EH (cell line): ENCODE measurements at places on chromosomes 13 and 19.
A peak's percentile ranks its signal among the peaks of the same experiment; 100 is the strongest.

DNA sequence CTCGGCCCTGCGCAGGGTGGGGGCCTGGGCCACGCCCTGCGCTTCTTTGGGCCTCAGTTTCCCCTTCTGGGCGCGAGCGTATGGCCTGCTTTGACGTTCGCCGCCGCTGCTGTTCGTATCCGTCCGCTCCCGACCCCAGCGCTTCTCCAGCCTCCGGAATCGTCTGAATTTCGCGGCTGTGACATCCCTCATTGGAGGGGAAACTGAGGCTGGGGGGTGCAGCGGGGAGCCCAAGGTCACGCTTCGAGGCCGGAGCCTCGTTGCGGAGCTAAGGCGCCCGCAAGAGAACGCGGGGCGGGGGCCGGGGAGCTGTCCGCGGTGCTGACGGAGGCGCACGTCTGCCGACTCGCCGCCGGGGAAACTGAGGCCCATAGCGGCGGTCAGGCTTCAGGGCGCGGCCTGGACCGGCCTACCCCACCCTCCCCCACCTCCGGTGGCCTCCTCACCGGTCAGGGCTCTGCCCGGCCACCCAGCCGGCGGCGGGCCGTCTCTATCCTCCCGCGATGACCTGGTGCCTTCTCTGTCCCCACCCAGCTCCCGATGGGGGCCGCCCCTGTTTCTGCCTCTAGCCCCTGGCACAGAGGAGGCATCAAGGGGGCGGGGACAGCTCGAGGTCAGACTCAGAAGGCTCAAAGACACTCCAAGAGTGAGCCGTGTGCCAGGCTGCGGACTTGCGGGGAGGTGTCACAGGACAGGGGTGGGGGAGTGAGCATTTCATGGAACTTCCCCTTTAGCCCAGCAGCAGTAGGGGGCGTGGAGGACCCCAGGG lies 3.0 kb upstream of the APC2 start:
- DNase-seq: no peak

DNA sequence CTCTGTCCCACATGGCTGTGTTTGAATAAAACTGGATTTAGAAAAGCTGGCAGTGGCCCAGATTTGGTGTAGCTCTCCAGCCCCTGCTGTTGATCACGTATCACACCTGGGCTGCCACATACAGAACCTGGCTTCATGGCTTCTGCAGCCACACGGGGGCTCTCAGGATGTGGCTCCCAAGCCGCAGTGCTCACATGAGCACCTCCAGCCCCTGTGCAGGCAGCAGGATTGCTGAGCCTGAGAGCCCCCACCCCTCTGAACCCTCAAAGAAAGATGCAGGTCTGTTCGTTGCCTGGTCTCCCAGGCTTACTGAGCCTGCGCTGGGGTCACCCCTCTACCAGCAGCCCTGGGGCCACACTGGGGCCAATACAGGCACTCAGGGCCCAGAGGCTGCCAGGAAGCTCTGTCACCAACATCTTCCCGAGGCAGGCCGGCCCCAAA lies 2.7 kb downstream of the PLEKHF1 start:
- no peak for DNase-seq

GRCh38 chr19:1680976-1681375 lies 28.6 kb upstream of the TCF3 start:
- no peak for DNase-seq

GRCh38 chr13:31201341-31202031 lies 1.7 kb downstream of the B3GLCT start:
- peak; percentile 64 for DNase-seq

GRCh38 chr19:58328999-58329398 lies 2.2 kb downstream of the ZSCAN22 start:
- DNase-seq: no peak

GRCh38 chr19:18762125-18763023 lies 28.7 kb downstream of the COMP start:
- DNase-seq: peak; percentile 6

DNA sequence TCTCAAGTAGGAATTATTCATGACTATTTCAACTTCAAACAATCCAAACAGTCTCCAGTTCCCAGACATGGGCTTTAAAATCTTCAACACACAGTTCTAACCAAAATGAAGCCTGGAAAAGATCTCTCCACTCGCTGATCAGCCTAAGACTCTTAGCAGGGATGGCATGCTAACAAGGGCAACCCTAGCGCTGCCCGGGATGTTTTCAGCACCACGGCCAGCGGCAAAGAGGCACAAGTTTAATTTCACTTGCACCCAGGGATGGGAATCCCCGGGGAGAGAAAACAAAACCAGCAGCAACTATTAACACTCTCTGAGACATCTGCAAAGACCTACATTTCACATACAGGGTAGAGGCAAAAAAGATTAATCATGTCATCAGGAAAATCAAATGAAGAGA lies 43.0 kb downstream of the CACNA1A start:
- peak; percentile 26 for DNase-seq

DNA sequence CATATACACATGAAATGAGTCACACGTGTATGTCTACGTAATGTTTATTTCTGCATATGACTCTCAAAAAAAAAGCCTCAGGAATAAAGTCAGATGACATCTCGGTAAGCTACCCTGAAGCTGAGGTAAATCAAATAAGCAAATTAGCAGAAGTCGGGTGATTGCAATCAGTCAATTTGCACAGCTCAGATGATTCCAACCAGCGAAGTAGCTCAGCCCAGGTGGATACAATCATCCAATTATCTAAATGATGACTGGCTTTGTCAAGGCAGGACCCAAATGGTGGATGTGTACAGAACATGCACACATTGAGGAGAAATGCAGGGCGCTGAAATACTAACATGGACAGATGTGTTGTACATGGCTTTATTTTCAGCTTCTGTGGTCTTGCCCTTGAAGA lies 148.5 kb downstream of the ZNF486 start:
- DNase-seq: no peak

DNA sequence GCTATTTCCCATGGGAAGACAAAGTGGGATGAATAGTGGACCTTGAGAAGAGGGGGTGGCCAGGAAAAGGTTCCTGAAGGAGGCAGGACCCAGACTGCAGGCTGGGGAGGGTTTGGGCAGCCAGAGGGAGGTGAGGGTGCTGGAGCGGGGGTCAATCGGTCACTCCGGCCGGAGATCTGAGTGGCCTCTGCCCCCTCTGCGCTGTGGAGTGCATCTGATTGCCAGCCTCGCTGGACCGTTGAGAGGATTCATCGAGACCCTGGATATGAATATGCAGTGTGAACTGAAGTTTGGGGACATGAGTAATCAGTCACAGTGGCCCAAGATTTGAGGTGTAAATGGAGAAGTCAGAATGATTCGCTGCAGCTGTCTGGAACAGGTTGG lies 5.5 kb upstream of the ZNF580 start:
- no peak for DNase-seq

- DNase-seq: no peak
Observed at GRCh38 chr13:75194717-75195462, 287.1 kb downstream of the TBC1D4 start.

- no peak for DNase-seq
Observed at GRCh38 chr13:70964874-70965273, 856.6 kb upstream of the KLHL1 start.

DNA sequence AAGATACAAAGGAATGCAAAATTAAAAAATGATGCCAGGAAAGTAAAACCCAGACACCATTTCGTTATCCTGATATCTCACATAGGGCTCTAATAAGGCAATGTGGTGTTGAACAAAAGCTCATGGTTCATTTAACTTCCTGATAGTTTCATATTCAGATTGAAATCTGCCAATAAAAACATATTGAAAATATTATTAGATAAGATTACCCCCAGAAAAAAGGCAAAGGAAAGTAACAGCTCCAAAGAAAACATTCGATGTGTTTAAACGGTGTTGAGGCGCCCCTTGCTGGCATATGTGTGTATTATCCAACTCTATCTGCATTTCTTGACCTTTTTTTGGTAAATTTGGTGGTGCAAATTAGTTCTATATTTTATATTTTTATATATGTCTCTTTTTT lies 75.9 kb downstream of the ESD start:
- peak; percentile 55 for DNase-seq

DNA sequence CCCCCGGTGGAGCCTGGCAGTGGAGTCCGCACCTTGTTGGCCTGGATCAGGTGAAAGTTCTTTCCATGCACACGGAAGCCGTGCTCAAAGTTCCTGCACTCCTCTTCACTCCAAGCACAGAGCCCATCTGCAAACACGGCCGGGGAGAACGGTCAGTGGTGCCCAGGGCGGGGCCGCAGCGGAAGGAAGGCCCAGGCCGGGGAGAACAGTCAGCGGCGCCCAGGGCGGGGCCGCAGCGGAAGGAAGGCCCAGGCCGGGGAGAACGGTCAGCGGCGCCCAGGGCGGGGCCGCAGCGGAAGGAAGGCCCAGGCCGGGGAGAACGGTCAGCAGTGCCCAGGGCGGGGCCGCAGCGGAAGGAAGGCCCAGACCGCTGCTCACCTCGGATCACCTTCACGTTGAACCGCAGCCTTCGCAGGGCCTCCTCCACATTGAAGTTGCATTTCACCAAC lies 20.6 kb upstream of the PLPP2 start:
- no peak for DNase-seq

DNA sequence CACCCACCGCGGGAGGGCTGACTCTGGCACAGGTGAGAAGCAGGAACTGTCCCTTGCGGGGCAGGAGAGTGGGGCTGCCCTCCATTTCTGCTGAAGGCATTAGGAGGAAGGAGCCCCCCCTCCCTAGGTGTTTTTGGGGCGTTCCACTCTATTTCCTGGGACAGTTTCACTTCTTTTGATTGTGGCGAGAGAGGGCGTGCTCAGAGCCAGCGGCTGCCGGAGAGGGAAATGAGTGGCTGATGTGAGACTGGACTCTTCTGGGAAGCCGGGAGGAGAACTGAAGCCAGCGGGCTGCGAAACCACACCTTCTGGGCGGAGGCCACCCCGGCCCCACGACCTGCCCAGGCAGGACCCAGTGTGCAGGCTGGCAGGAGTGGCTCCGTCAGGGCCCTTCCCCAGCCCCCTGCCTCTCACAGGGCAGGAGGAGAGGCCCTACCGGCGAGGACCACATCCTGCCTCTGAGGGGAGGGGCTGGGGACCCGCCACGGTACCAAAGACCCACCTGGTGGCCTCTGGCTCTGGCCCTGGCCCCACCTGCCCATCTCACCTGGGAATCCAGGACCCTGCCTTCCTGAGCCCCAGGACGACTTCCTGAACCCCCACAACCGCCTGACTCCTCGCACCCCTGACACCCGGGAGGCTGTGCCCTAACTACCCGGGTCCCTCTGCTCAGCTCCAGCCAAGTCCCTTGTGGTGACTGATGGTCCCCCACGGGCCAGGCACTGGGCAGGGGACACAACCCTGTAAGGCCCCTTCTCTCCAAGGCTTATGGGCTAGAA lies 25.9 kb downstream of the MPND start:
- DNase-seq: no peak

DNA sequence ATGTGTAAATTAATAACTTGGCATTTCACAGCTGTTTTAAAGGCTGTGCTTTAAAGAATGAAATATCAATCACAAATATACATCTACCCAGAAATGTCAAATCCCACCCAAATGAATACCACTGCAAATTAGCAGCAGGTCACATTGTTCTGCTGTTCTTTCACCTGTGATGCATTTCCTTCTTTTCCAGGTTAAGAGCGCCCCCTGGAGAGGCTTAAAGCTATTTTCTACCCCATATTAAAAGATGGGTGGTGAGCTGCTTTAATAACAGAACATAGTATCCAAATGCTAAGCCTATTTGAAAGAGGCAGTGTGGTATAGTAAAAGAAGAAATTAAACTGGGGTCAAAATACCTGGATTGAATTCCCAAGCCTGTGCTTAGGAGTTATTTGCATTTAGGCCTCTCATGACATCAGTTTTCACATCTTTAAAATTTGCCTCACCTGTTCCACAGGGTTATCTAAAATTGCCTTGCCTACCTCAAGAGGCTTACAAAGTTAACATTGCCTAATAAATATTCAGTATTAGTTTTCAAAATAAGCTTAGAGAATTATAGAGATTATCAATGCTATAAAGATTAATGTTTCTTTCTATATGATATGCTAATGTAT lies 396.9 kb upstream of the SLITRK5 start:
- no peak for DNase-seq

GRCh38 chr13:75181906-75182305 lies 300.1 kb downstream of the TBC1D4 start:
- DNase-seq: peak; percentile 91

DNA sequence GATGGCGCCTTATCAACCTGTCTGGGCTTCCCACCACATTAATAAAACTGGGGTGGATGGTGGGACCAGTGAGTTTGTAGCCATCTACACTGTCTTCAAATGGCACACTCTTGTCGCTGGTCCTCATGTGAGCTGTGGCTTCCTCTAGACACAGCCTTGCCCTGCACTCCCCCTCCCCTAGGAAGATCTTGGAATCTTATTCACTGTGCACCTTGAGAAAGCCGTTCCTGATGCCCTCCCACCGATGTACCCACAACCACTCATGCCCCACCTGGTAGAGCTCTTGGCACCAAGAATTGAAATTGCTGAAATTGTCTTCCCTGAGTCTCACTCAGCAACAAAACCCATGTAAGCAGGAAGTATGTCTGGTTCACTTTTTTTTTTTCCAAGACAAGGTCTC lies 146.0 kb downstream of the PTPRS start:
- no peak for DNase-seq

DNA sequence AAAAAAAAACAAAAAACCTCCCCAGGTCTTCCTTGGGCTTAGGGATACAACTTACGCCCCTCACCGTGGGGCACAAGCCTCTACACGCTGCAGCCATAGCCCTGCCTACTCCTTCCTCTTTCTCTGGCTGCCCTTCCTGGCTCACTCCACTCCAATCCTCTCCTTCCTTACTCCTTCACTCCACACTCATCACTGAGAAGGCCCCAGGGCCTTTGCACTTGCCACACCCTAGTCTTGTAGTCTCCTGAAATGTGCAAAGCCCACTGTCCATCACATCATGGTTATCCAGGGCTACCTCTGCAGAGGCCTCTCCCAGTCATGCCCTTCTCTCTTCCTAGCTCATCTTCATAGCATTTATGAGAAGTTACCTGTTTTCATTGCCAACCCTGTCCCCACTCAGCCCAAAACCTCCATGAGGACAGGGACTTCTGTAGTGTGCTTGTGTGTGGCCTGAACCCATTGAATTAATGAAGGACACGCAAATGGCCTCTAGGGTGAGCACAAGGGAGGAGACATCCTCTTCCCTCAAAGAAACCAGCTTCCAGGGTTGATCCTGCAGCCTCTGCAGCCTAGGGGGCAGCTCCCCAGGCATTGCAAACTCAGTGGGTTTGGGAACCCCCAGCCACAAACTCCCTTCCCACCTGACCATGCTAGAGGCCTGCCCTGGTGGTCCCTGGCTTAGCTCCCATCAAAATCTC lies 7.9 kb upstream of the HSH2D start:
- no peak for DNase-seq

- DNase-seq: no peak
Observed at GRCh38 chr19:28012361-28012760, 1200.6 kb downstream of the UQCRFS1 start.

DNA sequence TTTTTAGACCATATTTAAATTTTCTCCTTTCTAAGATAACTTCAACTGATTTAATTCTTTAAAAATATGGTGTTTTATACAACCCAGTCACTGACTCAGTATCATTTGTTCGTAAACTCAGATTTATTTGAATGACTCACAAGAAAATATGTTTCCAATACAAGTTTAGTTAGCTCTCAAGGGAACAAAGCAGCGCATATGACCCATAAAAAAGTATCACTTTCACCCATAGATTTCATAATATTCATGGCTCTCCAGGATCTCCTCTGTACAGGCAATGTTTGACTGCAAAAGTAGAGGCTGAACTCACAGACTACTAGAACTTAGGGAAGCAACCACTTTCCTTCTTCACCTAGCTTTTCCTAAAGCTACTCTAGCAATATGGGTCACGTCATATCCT lies 405.6 kb upstream of the PCDH9 start:
- DNase-seq: no peak
